Stimulated activated naive CD8-positive, alpha-beta T cell treated with anti-CD3 and anti-CD28 coated beads, Interleukin-15, amount 100 ng/mL, for 72 hours (primary cell): ENCODE measurements at places on chromosomes 2 and 18.

- no peak for DNase-seq
Observed at GRCh38 chr2:112483042-112483473, 1.1 kb downstream of the TTL start.

GRCh38 chr2:79114797-79115494 is 5.3 kb upstream of the REG1A start:
- DNase-seq: no peak

GRCh38 chr2:107263628-107264027 is 377.7 kb upstream of the ST6GAL2 start:
- DNase-seq: no peak

- no peak for DNase-seq
Observed at GRCh38 chr2:140639628-140640027, 1491.2 kb downstream of the LRP1B start.

DNA sequence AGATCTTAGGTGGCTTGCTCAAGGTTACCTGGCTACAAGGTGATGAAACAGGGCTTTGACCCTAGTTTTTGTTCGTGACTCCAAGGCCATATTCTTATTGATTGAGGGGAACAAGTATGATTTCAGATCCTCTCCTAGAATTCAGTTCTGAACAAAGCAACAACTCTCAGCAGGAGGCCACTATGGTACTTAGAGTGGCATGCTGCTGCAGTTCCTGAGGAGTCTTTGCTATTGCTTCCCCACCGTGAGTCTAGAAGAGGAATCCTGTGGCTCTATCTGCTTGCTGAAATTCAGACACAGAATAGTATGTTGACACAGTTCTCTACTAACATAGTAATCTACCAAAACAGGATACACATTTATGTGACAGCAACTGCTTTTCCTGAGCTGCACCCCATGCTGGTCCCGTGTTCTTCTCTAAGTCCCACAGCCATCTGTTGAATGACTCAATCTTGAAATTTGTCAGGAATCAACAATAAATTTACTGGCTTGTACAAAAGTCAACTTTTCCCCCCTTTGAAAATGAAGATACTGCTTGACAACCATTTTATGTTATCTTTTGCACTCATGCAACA is 4.1 kb downstream of the TGFBRAP1 start:
- no peak for DNase-seq

DNA sequence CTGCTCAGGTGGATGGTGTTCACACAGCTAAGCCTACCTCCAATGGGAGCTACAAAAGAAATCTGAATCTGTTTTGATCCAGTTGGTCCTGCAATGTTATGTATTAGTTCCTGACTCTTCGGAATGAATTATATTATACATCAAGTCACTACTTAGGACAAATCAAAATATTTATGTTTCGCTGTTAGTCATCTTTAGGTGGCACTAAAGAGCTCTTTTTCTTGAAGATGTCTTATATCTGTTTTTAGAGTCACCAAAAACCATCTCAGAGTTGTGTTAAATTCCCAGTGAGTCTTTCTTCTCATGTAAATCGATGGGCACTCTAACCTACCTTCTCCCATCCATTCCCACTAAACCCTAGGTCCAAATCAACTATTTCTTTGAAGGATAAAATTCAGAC is 2.2 kb downstream of the DNER start:
- no peak for DNase-seq

GRCh38 chr2:166499281-166499680 is 5.2 kb upstream of the SCN7A start:
- DNase-seq: no peak

GRCh38 chr2:21256006-21256405 is 132.2 kb downstream of the TDRD15 start:
- DNase-seq: no peak

GRCh38 chr2:226338825-226339224 is 460.8 kb downstream of the IRS1 start:
- no peak for DNase-seq

DNA sequence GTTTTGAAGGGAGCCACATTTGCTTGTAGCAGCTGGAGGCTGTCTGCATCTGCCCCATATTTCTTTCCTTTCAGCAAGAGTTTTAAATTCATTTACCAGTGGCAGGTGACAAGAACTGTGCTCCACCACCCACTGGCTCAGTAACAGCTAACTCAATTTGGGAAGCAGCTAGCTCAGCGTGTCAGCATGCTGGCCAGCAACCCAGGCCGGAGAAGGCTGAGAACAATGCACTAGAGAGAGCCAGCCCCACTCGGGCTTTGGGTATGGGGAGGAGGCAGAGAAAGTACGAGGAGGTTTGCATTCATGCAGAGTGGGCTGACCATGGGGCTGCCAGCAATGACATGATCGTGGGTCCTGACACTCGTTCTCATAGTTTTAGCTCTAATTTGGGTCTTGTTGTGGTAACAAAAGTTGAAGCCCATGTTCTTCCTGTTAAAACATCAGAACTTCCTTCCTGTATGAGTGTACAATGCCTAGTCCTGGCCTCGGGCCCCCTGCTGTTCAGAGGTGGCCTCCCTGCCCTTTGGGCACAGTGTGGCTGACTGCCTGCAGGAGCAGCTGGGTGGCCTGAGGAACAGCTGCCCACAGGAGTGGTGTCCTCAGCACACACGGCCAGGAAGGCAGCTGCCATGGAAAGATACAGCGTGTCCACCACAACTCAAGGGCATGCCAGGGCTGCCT is 23.0 kb downstream of the CDC42EP3 start:
- DNase-seq: no peak

DNA sequence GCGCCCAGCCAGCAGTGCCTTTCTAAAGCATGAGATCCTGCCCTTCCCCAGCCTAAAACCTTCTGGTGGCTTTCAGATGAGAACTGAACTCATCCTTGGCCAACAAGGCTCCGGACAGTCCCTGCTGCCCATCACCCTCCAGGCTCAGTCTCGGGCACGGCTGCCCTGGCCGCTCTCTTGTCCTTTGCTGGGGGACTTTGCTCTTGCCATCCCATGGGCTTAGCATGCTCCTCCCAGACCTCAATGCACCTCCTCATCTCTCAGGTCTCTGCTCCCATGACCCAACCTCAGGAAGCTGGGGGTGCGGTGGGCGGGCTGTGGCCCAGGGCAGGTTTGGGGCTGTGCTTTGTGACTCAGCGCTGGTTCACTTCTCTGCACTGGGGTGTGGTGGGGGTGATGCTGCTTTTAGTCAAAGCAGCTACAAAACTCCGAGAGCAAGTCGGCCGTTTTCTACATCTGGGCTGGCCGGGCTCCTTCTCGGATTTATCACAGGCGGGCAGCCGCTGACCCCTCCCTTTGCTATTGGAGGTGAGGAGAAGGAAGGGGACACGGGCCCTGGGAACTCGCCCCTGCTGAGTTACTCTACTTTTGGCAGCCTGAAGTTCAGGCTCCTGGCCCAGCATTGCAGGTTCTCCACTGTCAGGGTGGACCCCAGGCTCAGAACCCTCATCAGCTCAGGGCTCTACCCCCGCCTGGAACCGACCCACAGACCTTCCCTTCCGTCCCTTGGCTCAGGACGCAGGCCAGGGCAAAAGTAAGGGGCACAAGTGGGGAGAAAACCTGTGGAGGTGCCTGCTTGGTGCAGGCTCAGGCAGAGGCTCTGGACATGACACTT is 90.6 kb upstream of the TAF1B start:
- peak; percentile 50 for DNase-seq

DNA sequence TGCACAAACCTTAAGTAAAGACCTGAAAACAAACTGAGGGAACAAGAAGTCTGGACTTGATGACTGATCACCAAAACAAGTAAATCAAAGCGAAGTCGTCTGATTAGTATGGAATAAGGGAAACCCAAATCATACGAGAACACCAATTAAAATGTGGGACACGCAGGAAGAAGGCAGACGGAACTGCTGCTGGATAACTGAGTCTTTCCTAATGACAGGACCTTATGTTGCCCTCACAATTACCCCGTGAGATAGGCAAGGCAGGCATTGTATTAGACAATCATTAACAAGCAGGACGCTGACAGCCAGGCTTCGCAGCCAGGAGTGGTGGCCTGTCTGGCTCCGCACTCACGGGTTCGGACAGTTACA is 614 bp upstream of the COQ10B start:
- no peak for DNase-seq
